ENCODE measurements at places on chromosomes 11 and 22. TPM values are rescaled to one million over a fixed set of nuclear protein-coding genes. Genes with fewer than 3 reads are reported as not detected.
A peak's percentile ranks its signal among the peaks of the same experiment; 100 is the strongest.

- peak; percentile 77 for DNase-seq
Observed at GRCh38 chr11:15195454-15196200, 80.9 kb downstream of the INSC start.

DNA sequence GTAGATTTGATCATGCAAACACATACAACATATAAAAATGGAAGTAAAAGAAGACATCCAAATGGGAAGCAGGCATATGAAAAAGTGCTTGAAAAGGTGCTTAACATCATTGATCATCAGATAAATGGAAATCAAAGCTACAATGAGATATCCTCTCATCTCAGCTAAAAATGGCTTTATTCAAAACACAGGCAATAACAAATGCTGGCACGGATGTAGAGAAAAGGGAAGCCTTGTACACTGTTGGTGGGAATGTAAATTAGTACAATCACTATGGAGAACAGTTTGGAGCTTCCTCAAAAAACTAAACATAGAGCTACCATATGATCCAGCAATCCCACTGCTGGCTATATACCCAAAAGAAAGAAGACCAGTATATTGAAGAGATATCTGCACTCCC, 549 bp upstream of the TCN1 start:
- no peak for DNase-seq

The HPX gene
- total RNA-seq, result 5,455 TPM

GRCh38 chr11:10906521-10906920, 48.7 kb upstream of the ZBED5 start:
- DNase-seq, result no peak

DNA sequence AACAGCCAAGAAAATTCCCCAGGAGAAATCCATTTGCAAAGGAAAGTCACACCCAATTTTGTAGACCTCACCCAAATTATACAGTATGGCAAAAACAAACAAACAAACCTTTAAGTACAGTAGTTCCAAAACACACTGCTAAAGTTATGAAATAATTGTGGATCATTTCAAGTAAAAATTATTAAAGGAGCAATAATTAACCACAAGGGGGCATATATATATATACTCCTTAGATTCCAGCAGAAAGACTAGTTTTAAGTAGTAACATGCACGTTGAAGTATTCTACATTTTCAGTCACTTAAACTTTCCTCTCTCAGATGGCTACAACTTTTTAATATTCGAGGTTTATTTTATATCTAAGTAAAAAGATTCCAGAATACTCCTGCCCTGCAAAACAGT, 26.8 kb downstream of the RNF141 start:
- DNase-seq, result no peak

DNA sequence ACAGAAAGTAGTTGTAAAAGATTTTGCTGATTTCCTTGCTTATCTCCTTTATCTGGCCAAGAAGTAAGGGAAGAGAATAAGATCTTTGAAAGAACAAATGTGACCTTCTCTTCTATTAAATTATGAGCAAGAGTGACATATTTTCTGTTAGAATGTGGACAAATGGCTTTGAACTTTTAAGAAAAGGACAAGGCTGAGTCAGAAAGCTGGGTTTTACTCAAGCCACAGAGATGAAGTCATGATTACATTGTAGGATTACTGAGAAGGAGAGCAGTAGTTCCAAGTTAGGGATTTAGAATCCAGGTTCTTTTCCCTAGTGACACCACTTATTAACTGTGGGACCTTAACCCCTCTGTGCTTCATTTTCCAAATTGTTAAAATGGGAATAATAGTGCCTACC, 13.5 kb downstream of the CCDC90B start:
- DNase-seq, result no peak

The VSTM5 gene
- total RNA-seq, result not detected

DNA sequence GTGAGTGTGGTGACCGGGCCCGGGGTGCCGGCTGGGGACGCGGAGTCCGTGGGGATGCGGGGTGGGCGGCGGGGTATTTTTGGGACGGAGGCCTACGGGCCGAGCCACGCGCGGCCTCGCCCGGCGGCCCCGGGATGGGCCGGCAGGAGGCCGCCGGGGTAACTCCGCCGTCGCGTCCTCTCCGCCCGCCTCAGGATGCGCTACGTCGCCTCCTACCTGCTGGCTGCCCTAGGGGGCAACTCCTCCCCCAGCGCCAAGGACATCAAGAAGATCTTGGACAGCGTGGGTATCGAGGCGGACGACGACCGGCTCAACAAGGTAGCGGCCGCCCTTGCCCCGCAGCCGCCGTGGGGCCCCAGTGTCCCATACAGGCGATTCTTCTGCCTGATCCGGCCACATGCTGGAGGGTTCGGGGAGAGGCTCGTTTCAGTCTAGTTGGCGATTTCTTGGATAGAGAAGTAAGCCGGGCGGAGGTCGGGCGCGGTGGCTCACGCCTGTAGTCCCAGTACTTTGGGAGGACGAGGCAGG, 337 bp downstream of the RPLP2 start:
- DNase-seq, result no peak

GRCh38 chr22:31652088-31652487, 9.9 kb downstream of the PISD start:
- no peak for DNase-seq

- DNase-seq, result no peak
Observed at GRCh38 chr11:88626216-88626615, 288.7 kb upstream of the CTSC start.

DNA sequence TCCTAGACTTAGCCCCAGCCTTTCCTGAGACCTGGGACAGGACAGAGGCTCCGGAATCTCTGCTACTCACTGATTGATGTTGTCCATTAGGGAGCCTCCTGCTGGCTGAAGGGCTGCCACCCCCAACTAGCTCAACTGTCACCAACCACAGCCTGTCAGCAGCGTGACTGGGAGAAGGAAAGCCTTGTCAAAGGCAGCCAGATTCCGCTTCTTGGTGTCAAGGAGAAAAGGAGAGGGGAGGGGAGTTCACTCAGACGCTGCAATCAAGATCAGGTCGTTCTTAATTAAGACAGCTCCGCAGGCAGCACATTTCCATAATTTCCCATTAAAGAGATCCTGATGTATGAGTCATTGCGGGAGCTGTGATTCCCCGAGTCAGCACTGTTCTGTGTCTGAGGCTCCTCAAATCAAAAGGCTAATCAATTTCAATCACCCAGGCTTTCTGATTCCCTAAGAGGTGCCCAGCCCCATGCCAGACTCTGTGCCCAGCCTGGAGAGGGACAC, 152.8 kb upstream of the ZBED5 start:
- DNase-seq, result peak; percentile 54

- peak; percentile 74 for DNase-seq
Observed at GRCh38 chr11:126628450-126628789, 272.9 kb downstream of the ST3GAL4 start.

The CYTH4 gene
- total RNA-seq, result 5.2 TPM

GRCh38 chr11:46659908-46660307, 40.5 kb downstream of the ARHGAP1 start:
- no peak for DNase-seq

GRCh38 chr11:134663506-134664313, 251.7 kb upstream of the B3GAT1 start:
- DNase-seq, result no peak

DNA sequence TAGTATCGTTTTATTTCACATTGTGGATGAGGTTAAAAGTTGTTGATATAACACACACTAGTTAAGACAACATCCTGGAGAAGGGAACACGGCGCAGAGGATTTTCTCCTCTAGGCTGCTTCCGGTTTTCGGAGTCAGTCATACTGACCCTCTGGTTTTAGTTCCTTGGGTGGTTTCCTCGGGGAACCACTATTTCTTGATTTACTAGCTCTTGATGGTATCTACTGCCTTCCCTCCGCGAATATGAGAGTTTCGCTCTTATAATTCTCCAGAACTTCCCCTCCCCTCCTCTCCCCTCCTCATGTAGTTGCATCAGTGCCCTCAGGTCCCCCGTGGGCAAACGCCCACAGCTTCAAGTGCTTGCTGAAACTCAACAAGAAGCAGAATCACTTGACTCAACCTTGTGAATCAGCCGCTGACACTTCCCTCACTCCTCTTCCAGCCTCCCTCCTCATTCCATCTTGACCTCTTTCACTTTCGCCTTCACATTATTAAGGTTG, 15.9 kb upstream of the APOBEC3A start:
- DNase-seq, result peak; percentile 44

Measured in left lobe of liver (tissue), 2 donors.